Stimulated activated CD4-positive, alpha-beta T cell treated with anti-CD3 and anti-CD28 coated beads, Interleukin-1b, Interleukin-23, amount 100 ng/mL, for 24 hours (primary cell): ENCODE measurements at places on chromosomes 6 and 20.
A peak's percentile ranks its signal among the peaks of the same experiment; 100 is the strongest.

DNA sequence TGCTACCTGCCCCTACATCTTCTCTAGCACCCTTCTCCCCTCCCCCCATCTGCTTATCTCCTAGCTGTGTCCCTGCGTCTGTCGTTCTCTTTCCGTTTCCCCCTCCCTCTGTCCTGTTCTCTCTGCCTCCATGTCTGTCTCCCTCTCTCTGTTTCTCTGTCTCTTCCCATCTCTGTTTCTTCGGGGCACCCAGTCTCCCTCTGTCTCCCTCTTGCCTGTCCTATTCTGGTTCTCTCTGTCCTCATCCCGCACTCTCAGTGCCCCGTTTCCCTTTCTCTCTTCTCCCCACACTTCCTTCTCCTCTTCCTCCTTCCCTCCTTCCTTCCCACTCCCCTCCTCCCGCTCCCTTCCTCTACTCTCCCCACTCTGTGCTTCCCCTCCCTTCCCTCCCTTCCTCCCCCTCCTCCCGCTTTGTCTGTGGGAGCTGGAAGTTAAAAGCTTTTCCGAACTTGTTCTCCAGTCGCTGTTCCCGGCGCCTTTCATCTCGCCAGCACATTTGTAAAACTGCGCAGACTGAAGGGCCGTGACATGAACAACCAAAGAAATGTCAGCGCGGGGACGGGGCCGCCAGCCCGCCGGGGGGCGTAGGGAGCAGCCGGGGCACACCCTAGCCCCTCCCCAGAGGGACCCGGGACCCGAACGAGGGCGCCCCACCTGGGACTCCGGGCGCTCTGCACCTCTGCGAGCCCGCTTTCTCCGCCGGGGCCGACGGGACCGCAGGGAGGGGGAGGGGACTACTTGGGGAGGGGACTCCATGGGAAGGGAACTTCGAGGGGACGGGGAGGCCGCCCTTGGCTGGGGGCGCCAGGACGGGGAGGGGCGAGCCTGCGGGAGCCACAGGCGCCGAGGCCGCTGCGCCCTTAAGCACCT, 4.0 kb upstream of the CDH22 start:
- no peak for DNase-seq

DNA sequence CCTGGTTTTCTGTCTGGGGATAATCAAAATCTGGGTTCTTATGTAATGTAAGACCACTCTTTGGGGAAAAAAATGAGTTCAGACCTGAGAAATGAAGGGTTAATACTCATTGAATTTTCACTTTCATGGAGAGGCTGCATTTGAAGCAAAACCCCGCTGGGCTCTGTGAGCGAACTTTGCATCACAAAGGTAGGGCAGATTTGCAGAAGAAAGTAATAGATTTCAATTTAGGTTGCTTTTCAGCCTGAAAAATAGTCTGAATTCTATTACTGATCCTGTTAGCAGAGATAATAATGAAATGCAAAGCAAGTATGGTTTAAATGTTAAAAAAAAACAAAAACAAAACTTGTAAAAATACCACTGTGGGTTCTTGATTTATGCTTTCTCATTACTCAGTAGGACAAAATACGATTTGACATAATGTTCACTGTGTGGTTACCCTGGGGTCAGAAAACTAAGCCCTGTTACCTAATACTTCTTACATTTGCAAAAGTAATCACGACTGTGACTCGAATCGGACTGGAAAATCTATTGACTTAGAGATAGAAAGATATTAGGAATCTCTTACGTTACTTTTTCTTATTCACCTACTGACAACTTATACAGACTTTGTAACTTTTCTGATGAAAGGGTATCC, 72.2 kb downstream of the UST start:
- DNase-seq = no peak

GRCh38 chr6:37173493-37174195, 3.7 kb downstream of the PIM1 start:
- DNase-seq = no peak

DNA sequence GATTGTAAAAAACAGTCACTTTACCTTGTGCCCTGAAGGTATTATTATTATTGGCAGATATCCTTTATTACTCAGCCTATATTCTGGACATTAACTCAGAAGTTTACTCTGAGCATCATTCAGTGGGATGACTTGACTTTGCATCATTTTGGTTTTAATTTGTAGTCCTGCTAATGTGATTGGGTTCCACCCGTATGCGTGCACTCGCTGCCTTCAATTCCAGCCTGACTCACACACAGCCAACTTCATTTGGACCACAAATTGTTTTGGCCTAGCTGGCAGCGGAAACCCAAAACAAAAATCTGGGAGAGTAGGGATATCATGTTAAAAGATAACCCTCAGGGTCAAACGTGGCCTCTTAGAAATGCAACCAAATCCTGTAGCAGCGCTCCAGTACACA, 704.4 kb upstream of the SLC35B3 start:
- no peak for DNase-seq

DNA sequence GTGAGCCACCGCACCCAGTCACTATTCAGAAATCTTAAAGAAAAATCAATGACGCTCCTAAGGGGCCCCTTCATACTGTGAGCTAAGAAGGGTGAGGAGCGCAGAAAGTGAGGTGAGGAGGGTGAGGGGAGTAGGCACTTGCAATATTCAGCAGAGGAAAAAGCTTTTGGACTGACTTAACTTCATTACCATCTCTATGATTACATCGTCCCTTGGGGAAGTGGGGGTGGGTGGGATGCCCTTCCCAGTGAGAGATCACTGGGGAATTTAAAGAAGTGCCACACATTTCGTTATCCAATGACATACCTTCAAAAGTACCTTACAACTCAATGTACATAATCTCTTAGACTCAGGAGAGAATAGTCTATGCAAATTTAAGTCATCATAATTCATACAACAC, 46.5 kb downstream of the SMLR1 start:
- DNase-seq = no peak

- no peak for DNase-seq
Measured at GRCh38 chr6:160275511-160276003, 16.9 kb upstream of the SLC22A2 start.

DNA sequence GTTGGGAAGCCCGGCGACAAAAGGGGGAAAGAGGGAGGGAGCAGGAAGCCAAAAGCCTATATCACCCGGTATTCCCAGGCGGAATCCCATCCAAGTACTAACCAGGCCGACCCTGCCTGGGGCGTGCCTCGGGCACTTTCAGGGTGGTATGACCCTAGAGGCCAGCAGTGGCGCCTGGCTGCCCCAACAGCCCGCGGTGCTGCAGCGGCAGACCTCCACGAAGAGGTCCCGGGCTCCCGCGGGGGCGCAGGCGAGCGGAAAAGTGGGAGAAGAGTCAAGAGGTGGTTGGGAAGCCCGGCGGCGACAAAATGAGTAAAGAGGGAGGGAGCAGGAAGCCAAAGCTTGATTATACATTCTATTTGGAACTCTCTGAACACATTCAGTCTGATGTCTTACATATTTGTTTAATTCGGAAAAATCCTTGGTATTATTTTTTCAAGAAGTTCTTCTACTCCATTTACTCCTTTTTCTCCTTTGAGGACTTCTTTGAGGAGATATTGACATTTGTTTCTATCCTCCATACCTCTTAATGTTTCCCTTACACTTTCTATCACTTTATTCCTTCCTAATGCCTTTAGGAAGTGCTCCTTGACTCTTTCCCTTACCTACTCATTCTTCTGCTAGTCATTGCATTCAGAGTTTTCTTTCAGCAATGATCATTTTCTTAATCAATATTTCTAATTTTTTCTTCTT, 11.5 kb downstream of the TREML4 start:
- DNase-seq = no peak

GRCh38 chr6:28656715-28657114, 131.0 kb downstream of the GPX5 start:
- no peak for DNase-seq

- no peak for DNase-seq
Measured at GRCh38 chr6:144395014-144395413, 109.9 kb downstream of the UTRN start.

DNA sequence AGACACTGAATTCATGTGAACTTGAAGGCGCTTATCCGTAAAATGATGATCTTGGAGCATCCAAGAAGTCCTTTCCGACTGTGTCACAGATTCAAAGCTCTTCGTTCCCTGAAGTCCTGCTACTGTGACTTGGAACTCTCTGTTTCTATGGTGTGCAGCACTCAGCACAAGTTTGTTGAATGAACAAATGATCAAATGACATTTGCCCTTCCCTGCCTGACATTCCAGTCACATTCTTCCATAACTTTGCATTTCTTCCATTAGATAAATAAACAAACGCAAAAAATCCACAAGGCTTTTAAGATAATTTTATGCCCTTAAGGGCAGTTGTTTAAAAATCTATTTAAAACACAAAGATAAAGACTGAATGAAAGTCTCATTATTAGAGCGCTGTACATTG, 39.9 kb downstream of the SGK1 start:
- DNase-seq = no peak

- no peak for DNase-seq
Measured at GRCh38 chr6:31267651-31268368, 4.1 kb downstream of the HLA-C start.

DNA sequence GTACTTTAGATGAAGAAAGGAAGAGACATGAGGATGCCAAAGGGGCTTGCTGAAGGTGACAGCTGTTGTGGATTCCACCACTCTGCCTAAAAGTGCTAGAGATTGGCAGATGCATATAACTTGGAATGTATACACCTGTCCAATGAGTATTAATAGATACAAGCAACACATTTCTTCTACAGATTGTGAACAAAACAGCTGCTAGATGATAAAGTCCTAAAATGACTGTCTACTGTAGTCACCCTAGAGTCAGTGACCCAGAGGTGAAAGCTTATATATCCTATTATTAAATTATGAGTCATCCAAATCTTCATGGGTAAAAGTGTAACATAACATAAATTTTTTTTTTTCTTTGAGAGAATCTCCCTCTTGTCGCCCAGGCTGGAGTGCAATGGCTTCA, 5.2 kb downstream of the RNF217 start:
- DNase-seq = no peak

GRCh38 chr20:4011226-4011975, 4.0 kb downstream of the RNF24 start:
- DNase-seq = no peak

GRCh38 chr6:142881290-142881689, 63.7 kb downstream of the HIVEP2 start:
- DNase-seq = no peak

DNA sequence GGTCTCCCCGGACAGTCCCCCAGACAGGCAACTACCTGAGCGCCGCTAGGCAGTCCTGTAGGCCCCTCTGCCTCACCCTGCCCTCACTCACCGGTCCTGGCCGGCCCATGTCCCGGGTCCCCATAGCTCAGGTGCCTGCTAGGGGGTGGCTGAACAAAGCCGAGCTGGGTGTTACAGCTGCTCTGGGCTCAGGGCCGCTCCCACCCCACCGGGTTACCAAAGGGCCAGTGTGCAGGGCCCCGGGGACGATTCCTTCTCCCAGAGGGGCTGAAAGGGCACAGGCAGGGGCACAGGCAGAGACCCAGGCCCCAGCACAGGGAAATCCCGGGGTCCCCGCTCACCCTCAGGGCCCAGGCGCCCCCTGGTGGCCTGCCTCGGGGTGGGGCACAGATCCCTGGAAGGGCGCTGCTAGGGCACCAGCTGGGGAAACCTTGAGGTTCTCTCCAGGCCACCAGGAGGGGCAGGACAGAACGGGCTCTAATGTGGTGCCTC, 118.4 kb downstream of the GRM4 start:
- DNase-seq = peak; percentile 41

DNA sequence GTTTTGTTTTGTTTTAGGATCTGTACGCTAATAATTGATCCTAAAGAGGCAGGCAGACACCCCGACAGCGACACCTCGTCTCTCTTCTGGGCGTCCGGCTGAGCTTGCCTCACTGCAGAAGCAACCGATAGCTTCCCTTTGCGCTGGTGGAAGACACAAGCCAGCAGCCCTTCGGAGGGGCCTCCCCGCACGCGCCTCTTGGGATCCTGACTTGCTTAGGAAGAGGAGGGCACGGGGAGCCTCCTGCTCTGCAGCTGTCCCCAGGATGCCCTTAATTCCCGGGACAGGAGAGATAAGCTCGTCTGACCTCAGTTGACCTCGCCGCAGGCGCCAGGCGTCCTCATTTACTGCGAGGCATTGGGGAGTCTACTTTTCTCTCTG, 94.0 kb downstream of the CD83 start:
- DNase-seq = no peak

DNA sequence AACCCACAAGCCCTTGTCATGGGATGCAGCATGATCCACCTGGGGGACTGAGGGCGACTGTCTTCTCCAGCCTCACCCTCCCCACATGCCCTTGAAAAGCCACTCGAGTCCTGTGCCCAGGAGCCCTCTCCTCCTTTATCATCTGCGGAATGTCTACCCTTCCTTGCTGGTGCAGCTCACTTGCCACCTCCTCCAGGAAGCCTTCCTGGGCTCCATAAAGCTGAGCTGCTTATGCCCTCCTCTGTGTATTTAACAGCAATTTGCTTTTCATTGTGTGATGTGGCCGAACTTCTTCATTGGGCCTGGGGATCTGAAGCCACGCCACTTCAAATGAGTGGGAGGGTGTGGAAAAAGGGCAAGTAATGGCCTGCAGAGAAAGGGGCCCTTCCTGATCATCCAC, 17.8 kb upstream of the RBPJL start:
- no peak for DNase-seq

DNA sequence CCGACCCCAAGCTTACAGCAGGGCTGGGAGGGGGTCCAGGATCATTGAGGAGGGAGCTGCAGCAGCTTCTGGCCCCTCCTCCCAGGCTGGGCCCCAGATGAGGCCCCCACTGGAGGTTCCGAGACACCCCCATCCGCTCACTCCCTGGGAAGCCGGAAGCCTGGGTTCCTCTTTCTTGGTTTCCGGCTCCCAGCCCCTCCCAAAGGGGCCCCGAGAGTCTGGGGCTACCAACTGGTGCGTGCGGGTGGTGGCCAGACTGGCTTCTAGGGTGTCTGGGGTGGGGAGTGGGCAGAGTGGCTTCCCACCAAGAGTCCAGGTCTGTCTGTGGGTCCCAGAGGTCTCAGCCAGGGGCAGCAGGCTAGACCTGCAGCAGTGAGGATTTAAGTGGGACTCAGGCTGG, 2.2 kb downstream of the RGS19 start:
- DNase-seq = no peak

GRCh38 chr6:31495580-31495979, 2.4 kb upstream of the MICB start:
- DNase-seq = no peak

DNA sequence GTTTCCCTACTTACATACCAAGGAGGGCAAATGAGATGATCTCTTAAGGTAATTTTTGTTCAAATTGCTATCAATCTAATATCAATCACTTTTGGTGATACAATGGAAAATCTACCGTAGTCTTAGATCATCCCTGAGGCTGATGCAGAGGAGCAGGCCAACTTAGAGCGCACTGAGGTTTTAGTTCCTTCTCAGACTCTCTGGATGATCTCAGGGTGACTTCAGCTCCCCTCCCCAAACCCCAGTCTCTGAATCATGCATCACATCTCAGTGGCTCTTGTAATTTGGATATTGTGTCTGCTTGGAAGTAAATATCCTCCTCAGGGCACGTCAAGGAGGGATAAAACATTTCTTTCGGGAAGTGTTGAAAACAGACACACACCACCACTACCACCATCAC, 5.9 kb downstream of the TUBB2B start:
- no peak for DNase-seq
